ENCODE measurements at places on chromosomes 2 and 18.
A peak's percentile ranks its signal among the peaks of the same experiment; 100 is the strongest.

DNA sequence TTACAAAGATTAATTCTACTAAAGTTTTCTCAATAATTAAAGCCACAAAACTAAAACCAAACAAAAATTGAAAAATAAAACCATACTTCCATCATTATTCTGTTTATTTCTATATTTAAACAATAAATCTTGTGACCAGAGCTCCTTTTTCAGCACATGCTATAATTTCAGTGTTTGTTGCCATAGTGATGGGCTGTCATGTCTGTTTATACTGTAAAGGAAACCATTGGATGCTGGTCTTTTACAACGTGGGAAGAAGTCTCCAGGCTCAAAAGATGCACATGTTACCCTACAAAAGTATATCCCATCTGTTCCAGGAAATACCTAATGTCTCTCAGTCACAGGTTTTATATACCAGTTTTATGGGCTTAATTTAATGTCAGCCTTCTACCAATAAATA lies 100.1 kb upstream of the MC2R start:
- no peak for DNase-seq

- no peak for DNase-seq
Observed at GRCh38 chr2:199946836-199947235, 8.5 kb downstream of the TYW5 start.

- no peak for DNase-seq
Observed at GRCh38 chr2:74414441-74414840, 7.0 kb downstream of the C2orf81 start.

GRCh38 chr18:64850791-64851190 lies 701.9 kb upstream of the LINC00305 start:
- DNase-seq = peak; percentile 66

- no peak for DNase-seq
Observed at GRCh38 chr18:79769698-79770500, 27.8 kb upstream of the KCNG2 start.

DNA sequence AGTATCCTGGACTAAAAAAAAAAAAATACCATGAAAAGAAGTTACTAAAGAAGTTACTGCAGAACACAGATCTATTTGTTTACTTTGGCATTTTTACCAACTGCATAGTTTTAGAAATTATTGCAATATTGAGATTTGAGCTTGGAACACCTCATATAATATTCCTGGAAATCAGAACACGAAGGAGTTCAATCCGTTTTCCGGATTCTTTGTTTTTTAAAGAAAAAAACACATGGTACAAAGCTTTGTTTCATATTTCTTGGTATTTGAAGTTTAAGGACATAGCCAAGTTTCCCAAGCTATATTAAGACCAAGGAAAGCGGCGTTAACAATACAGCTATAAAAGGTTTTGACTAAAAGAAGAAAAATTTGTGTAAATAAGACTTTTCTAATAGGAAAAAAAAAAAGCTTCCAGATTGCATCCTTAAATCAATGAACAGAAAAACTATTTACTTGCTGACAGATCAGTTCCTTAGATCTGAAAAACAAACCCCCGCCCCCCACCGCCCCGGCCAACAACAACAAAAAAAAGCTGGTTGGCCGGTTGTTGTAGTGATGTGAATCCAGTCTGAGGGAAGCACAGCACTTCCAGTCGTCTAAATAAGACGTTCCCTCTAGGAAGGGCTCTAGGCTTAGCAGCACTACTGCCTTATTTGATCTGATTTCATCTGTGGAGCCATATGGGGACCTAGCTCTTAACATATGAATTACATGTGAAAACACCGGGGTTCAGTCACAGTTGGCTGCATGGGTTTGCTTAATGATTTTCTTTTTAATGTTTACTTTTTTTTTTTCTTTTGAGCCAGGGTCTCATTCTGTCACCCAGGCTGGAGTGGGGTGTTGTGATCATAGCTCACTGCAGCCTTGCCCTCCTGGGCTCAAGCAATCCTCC lies 2.5 kb upstream of the RHOB start:
- peak; percentile 89 for DNase-seq

GRCh38 chr2:99860720-99861375 lies 281.5 kb downstream of the AFF3 start:
- no peak for DNase-seq

- no peak for DNase-seq
Observed at GRCh38 chr2:157444641-157445040, 752 bp upstream of the CYTIP start.
